Activated CD8-positive, alpha-beta memory T cell treated with anti-CD3 and anti-CD28 coated beads for 24 hours (primary cell): ENCODE measurements at places on chromosomes 2 and 18.

- no peak for DNase-seq
Observed at GRCh38 chr18:68448736-68449135, 266.2 kb downstream of the TMX3 start.

GRCh38 chr18:25055076-25055475 lies 296.9 kb downstream of the ZNF521 start:
- no peak for DNase-seq

GRCh38 chr2:85012431-85012830 lies 41.5 kb downstream of the KCMF1 start:
- DNase-seq, result no peak

DNA sequence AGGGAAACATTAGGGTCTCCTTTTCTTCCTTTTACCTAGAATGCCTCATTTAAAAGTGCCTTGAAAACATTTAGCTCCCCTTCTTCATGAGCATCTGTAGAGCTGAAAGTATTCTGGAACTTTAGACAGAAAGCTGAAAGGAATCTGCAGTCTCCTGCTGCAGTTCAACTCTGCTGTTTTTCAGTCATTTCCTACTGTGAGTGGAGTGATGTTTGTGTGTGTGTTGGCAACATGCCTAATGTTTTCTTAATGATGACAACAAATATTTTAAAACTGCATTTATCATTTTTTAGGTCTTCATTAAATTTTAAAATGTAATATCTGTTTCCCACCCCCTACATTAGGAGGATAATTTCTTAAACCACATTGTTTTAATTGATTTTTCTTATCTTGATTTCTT lies 66.6 kb downstream of the TWSG1 start:
- DNase-seq, result no peak

DNA sequence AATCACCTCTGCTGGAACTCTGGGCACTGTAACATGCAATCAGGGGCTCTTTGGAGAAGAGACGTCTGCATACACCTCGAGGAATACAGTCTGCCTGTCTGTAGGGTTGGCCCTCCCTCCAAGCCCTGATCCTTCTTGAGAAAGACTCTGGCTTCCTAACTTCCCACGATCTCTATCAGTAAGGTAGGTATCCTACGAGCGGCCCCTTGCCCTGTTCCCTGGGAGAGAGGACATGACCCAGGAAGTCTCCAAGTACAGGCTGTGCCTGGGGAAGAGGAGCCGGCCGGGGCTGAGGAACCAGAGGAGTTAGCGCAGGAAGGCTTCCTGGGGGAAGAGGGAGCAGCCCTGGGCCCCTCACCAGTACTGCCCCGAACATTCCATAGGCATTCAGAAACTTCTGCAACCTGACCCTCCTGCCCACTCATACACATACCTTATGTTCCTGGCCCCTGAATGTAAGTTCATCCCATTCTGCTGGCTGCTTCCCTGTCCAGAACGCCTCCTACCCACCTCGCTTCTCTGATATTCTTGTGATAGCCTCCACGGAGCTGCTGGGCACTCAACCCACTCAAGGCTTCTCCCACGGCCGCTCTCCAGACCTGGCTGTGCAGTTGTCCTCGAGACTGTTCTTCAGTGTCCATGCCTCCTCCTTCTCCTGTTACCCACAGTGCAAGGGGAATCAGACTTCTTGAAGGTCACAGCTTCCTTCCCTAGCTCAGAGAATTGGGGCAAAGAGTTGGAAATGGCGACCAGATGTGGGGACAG lies 116.1 kb downstream of the CYP26B1 start:
- DNase-seq, result peak; percentile 17
